ENCODE measurements at places on chromosomes 3 and 15.
A peak's percentile ranks its signal among the peaks of the same experiment; 100 is the strongest.

DNA sequence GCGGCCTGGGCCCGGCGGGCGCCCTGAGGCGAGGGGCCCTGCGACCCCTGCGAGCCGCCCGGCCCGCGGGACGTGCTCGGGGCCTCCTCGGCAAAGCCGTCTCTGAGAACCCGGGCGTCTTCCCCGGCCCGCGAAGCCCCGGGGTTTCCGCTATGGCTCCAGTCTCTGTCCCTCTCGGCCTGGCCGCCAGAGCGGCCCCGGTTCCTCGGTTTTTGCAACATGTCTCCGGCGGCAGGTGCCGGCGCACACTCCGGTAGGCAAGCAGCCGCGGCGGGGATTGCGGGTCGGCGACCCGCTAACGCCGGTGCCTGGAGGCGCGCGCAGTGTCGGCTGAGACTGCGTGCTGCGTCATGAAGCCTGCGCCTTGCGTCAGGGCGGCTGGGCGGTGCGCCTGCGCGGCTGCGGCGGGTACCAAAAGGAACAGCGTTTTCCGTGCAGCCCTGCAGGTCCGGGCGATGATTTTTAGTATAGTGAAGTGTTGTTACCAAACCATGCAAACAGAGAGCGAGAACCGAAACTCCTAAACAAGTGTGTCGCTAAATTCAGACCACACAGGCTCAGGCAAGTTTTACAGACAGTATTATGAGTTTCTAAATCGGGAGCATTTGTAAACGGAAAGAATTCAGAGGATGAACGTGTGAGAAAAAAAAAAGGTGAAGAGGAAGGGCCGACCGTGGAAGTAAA is at the start of gene NSMCE3:
TSS of gene NSMCE3 (minus strand) at position 338 of the 684 bp plus-strand sequence. CDS start at position 221, 117 bp downstream.
- DNase-seq: peak; percentile 63

- no peak for DNase-seq
These were observed 21.8 kb upstream of the KCNMB2 start for GRCh38 chr3:178514401-178514800.

DNA sequence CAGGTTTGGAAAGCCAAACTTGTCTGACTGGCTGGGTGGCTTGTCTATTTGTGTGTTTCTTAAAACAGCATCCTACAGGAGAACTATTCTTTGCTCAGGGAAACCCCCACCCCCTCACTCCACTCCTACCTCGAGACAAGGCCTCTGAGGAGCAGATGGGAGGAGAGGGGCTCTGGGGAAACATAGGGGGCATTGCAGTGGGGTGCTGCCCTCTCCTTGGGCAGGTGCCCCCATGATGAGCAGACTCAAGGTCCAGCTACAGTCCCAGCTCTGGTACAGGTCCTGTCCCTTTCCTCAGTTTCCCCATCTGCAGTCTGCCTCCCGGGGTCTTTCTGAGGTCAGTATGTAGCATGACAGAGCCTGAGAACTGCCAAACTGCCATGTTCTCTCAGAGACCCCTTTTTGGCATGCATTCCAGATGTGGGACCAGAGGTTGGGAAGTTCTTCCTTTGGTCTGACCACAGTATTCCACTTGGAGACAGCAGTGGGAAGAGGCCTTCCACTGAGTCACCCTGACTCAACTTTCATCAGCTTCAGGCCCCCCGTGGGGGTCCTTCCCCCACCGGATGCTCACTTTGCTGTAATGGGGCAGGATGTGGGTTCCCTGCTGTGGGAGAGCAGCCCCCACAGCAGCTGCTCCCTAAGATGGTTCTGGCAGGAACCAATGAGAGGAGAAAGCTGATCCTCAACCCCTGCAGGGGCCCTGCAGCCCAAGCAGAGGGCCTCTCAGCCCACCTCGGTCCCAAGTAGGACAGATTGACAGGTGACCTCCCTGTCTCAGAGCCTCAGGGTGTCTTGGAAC is 32.3 kb upstream of the CYP11A1 start:
- DNase-seq: no peak

GRCh38 chr15:74676801-74677200 is 19.0 kb downstream of the EDC3 start:
- no peak for DNase-seq

DNA sequence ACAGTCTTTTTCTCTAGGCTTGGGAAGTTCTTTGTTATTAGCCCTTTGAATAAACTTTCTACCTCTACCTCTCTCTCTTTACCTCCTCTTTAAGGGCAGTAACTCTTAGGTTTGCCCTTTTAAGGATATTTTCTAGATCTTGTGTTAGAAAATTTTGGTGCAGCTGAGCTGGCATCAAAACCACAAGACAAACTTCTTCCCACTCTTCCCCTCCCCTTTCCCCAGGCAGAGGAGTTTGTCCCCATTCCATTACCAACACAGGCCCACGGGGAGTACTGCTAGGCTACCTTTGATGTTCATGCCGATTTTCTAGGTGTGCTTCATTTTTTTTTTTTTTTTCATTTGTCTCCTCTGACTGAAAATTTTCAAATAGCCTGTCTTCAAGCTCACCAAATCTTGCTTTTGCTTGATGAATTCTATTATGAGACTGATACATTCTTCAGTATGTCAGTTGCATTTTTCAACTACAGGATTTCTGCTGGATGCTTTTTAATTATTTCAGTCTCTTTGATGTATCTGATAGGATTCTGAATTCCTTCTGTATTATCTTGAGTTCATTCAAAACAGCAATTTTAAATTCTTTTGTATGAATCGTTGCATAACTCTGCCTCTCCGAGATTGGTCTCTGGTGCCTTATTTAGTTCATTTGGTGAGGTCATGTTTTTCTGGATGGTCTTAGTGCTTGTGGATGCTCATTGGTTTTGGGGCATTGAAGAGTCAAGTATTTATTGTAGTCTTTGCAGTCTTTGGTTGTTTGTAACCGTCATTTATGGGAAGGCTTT is 112.0 kb downstream of the UBE2E2 start:
- DNase-seq: no peak

GRCh38 chr3:146712806-146713205 is 107.7 kb upstream of the PLSCR5 start:
- no peak for DNase-seq

DNA sequence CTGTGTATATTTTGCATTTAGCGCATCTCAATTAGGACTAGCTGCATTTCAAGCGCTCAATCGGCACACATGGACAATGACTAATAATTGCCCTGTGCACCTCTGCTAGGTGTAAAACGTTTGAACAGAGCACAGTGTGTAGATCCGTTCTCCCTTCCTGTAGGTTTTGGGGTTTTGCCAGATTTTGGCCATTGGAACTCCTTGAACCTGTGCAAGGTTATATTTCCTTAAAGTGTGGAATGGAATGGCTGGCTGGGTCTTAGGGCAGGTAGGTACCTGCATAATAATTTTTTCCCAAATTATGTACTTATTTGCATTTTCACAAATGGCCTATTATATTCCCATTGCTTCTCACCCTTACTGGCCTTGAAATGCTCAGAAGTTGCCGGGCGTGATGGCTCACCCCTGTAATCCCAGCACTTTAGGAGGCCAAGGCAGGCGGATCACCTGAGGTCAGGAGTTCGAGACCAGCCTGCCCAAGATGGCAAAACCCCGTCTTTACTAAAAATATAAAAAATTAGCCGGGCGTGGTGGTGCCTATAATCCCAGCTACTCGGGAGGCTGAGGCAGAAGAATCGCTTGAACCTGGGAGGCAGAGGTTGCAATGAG is 777 bp downstream of the RNU5B-1 start:
- DNase-seq: no peak

- DNase-seq: no peak
These were observed 202.9 kb upstream of the UBE3A start for GRCh38 chr15:25641762-25642161.

DNA sequence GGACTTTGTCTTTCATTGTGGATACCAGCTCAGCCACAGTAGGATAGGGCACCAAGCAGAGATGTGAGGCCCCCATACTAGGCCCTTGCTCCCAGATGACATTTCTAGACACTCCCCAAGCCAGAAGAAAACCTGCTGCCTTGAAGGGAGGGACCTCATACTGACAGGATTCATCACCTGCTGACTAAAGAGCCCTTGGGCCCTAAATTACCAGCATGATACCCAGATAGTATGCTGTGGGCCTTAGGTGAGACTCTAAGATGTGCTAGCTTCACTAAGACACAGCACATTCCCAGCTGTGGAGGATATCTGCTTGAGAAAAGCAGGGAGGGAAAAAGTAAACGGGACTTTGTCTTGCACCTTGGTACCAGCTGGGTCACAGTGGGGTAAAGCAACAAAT is 324.0 kb downstream of the TBL1XR1 start:
- DNase-seq: no peak

DNA sequence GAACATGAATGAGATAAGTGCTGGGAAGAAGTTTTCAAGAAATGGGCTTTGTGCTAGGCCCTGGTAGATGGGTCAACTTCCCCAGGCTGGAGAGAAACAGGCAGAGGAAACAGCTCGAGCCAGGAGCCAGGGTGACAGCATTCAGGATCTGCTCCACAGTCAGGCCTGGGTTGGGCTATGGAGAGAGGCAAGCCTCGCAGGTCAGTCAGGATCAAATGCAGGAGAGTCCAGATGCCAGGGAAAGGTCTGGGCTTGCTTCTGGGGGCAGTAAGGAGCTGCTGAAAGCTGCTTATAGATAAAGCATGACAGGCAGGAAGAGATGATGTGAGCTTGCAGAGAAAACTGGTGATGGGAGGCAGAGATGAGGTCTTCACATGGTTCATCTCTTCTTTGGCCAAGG is 11.0 kb upstream of the USP3 start:
- no peak for DNase-seq

- DNase-seq: no peak
These were observed 56.9 kb upstream of the NLGN1 start for GRCh38 chr3:173340626-173341025.

Data from nucleus accumbens (tissue), 56 donors.